ENCODE measurements at places on chromosomes 16 and 17.

DNA sequence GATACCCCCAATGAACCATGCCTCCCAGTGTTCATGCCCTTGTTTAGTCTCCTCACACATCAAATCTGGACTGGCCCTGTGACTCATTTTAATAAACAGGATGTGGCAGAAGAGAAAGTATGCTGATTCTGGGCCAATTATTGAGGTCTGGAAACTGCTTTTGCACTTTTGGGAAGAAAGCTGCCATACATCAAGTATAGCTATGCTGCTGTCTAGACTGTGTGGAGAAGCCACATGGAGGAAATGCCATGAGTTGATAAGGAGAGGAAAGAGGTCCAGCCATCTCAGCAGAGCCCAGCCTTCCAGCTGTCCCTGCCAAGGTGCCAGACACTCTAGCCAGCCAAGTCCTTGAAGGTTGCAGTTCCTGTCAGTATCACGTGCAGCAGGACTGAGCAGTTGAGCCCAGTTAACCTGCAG, 16.7 kb downstream of the RPRML start:
- peak; percentile 30 for DNase-seq

GRCh38 chr16:72827866-72828265, 220.1 kb downstream of the ZFHX3 start:
- DNase-seq = no peak

DNA sequence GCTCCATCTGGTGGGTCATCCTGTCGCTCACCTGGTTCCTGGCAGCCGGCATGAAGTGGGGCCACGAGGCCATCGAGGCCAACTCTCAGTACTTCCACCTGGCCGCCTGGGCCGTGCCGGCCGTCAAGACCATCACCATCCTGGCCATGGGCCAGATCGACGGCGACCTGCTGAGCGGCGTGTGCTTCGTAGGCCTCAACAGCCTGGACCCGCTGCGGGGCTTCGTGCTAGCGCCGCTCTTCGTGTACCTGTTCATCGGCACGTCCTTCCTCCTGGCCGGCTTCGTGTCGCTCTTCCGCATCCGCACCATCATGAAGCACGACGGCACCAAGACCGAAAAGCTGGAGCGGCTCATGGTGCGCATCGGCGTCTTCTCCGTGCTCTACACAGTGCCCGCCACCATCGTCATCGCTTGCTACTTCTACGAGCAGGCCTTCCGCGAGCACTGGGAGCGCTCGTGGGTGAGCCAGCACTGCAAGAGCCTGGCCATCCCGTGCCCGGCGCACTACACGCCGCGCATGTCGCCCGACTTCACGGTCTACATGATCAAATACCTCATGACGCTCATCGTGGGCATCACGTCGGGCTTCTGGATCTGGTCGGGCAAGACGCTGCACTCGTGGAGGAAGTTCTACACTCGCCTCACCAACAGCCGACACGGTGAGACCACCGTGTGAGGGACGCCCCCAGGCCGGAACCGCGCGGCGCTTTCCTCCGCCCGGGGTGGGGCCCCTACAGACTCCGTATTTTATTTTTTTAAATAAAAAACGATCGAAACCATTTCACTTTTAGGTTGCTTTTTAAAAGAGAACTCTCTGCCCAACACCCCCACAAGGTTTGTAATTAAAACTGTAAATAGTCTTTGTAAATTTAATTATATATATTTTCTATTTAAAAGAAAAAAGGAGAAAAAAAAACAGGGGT, 1.7 kb downstream of the FZD2 start:
- DNase-seq = no peak

GRCh38 chr17:64250233-64250835, 12.7 kb downstream of the TEX2 start:
- DNase-seq = no peak

DNA sequence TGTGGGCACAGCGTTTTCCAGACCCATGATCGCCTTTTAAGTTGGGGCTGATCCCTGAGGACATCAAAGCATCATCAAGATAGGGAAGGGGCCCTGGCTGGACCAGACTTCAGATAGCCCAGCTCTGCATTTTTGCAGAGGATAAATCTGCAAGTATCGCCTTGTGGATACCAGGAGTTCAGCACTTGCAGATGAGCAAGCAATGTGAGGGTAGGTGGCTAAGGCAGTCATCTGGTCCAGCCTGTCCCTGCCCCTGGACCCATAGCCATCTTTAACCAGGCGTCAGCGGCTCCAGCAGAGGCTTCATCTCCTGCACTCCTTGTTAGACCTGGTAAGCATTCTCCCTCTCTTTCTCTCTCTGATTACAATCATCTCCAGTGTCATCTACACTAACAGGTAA, 9.0 kb upstream of the MRPS23 start:
- DNase-seq = no peak

DNA sequence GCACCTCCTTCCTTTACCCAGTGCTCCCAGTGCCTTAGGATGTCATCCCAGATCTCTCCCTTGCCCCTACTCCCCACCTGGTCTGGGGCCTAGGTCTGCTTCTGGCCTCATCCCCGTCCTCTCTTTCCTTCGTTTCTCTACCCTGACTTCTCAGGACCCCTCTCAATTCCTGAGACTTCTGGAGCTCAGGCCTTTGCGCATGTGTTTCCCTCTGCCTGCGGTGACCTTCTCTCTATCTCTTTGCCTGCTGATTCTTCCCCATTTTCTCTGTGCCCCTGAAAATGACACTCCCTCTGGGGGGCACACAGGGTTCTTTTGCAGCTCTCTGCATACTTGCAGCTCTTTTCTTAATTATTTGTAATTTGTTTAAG, 13.5 kb downstream of the ADORA2B start:
- DNase-seq = no peak

DNA sequence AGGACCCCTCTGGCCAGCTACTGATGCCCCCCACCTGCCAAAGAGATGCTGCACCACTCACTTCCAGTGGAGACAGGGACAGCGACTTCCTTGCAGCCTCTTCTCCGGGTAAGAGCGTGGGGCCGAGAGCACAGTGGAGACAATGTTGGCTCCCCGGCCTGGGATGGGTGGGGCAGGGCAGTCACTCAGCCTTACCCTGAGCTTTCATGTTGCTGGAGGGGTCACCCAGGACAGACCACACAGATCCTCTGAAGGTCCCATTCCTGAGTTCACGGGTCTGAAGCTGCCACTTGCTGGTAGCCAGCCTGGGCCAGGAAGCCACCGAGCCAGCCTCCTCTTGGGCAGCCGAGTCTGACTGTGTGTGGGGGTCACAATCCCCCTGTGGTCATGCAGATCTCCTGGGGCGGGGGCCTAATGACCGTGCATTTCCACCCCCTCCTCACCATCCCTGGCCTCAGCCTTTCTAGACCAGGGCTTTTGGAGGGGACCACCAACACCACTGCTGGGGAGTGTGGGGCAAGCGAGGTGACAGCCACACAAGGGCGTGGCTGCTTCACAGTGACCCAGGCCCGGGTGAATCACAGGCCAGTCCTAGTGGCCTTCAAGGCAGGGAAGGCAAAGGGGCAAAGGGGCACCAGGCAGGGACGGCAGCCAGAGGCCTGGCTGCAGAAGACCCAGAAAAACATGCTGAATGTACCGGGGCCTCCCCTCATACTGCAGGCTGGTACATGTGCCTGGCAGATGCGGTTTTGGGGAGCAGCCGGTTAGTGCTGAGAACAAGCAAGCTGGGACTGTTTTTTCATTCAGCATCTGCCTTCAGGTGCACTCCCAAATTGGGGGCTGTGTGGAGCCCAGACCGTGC, 10.4 kb downstream of the TAF1C start:
- DNase-seq = no peak

DNA sequence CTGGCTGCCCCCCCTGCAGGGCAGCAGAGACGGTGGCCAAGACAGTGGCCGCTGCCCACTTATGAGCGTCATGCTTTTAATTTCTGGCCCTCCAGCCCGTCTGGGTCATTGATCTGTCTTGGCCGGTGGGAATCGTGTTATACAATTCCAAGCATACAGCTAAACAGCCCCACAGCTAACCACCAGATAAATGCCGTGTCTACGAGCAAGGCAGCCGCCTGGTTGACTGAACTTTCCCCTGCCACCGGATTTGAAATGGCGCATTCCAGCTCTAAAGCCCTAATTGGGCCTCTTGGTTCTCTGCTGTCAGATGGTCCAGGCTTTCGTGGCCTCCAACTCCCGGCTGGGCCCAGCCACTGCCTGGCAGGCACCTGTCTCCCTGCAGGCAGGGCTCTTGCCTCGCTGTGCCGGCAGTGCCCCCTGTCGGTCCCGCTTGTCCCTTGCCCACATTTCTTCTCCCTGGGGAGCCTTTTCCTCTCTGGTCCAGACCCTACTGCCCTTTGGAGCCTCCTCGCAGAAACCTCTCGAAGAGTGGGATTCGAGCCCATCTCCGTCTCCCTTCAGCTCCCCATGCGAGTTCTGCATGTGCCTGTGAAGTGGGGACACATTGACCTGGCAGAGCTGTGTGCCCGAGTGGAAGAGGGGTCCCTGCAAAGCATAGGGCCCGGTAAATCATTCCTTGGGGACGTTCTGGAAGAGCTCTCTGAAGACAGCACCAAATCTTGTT, 1.8 kb upstream of the RBFOX3 start:
- peak; percentile 49 for DNase-seq

DNA sequence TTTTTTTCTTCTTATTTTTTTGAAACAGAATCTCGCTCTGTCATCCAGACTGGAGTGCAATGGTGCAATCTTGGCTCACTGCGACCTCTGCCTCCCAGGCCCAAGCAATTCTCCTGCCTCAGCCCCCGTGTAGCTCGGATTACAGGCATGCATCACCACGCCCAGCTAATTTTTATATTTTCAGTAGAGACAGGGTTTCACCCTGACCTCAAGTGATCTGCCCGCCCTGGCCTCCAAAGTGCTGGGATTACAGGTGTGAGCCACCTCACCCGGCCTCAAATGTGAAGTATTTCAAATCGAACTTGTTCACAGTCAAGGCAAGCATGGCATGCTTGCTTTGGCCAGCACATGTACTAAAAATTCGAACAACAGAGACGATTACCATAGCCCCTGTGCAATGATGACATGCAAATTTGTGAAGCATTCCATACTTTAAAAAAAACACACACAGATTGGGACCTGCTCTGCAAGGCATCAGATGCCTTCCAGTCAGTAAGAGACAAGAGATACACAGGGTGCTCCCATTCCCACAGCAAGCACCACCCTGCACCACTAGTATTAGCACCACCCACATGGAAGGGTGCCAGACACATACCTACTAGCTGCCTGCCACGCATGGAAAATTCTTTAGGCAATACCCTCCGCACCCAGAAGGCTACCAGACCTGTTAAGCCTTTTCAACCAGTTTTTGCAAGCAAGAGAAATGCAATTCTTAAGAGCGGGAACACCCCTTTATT, 47.2 kb downstream of the ANKRD11 start:
- no peak for DNase-seq

DNA sequence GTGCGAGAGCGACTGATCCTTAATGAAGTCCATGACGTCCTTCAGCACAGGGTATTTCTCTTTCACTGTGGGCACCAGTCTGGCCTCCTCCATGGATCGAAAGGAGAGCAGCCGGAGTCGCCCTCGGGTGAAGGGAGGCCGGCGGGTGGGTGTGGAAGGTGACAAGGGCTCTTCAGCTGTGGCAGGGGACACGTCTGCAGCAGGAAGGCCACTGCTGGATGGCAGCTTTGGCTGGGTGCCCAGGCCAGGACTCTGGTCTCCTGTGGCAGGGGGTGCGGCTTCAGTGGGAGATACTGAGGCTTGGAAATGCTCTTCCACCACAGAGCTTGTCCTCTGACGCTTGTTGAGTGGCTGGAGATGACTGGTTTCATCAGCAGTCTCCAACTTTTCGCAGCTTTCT, 78.5 kb downstream of the ZZEF1 start:
- DNase-seq = no peak

DNA sequence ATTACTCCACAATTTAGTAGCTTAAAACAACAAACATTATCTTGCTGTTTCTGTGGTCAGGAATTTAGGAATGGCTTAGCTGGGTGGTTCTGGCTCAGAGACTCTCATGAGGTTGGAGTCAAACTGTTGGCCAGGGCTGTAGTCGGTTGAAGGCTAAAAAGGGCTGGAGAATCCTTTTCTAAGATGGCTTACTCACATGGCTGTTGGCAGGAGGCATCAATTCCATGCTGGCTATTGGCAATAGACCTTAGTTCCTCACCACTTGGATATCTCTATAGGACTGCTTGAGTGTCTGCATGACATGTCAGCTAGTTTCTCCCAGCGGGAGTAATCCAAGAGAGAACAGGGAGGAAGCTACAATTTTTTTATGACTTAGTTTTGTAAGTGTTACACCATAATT, 6.6 kb upstream of the EFCAB13 start:
- DNase-seq = peak; percentile 13

GRCh38 chr17:71828182-71828596, 292.6 kb upstream of the SOX9 start:
- peak; percentile 37 for DNase-seq
